Stimulated activated CD4-positive, alpha-beta T cell treated with anti-CD3 and anti-CD28 coated beads, Interleukin-1b, Interleukin-23, amount 100 ng/mL, for 1 hour (primary cell): ENCODE measurements at places on chromosomes 2 and 18.

DNA sequence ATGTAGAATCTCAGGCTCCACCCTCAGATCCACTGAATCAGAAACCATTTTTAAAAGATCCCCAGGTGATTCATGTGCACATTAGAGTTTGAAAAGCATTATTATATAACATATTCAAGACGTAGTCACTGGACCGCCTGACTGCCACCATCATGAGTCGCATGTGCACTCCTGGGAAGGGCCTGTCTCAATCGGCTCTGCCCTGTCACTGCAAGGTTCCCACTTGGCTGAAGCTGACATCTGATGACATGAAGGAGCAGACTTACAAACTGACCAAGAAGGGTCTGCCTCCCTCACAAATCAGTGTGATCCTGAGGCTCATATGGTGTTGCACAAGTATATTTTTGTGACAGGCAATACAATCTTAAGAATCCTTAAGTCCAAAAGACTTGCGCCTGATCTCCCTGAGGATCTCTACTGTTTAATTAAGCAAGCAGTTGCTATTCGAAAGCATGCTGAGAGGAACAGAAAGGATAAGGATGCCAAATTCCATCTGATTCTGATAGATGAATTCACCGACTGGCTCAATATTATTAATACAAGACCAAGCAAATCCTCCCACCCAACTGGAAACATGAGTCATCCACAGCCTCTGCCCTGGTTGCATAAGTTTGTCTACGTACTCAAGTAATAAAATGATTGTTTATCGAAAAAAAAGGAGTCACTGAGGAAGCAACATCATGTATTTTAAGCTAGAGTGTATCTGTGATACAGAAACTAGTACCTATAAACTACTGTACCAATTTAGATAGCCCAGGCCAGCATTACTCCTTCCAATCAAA, 26.2 kb downstream of the ATAD2B start:
- DNase-seq: no peak

DNA sequence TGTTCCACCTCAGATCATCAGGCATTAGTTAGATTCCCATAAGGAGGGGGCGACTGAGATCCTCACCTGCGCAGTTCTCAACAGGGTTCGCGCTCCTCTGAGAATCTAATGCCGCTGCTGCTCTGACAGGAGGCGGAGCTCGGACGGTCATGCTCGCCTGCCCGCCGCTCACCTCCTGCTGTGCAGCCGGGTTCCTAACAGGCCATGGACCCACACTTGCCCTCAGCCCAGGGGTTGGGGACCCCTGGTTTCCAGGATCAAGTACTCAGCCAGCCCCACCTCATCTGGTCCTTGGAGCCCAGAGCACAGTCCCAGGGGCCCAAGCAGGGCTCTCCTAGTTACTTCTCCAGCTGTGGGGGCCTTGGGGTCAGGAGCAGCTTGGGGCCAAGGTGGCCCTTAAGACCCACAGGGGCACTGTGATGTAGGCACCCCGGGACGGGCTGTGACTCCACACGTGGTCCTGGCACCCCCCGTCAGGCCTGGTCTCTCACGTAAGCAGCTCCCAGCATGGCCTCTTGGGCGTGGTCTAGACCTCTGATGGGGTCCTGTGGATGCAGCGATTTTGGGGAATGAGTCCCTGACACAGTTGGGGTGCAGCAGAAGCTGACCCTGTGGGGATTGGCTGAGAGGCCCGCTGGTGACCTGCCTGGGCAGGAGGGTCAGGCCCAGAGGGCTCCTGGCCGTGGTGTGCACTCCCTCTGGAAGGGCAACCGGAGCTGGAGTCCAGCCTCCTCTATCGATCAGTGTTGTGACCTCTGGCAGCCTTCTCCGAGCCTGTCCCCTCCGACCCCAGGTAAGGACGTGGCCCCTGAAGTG, 28.3 kb upstream of the OTOS start:
- DNase-seq: no peak

DNA sequence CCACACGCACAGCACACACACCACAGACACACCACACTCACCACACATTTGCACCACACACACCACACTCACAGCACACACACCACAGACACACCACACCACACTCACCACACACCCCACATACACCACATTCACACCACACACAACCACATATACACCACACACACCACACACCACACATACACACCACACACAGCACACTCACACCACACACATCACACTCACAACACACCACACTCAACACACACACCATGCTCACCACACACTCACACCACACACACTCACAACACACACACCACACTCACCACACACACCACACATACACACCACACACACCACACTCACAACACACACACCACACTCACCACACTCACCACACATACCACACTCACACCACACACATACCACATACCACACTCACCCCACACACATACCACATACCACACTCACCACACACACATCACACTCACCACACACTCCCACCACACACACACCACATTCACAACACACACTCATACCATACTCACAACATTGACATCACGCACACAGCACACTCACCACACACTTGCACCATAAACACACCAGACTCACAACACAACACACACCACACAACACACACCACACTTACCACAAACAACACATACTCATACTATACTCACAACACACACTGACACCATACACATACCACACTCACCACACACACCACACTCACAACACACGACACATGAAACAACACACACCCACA, 60.0 kb downstream of the SDC1 start:
- DNase-seq: no peak

DNA sequence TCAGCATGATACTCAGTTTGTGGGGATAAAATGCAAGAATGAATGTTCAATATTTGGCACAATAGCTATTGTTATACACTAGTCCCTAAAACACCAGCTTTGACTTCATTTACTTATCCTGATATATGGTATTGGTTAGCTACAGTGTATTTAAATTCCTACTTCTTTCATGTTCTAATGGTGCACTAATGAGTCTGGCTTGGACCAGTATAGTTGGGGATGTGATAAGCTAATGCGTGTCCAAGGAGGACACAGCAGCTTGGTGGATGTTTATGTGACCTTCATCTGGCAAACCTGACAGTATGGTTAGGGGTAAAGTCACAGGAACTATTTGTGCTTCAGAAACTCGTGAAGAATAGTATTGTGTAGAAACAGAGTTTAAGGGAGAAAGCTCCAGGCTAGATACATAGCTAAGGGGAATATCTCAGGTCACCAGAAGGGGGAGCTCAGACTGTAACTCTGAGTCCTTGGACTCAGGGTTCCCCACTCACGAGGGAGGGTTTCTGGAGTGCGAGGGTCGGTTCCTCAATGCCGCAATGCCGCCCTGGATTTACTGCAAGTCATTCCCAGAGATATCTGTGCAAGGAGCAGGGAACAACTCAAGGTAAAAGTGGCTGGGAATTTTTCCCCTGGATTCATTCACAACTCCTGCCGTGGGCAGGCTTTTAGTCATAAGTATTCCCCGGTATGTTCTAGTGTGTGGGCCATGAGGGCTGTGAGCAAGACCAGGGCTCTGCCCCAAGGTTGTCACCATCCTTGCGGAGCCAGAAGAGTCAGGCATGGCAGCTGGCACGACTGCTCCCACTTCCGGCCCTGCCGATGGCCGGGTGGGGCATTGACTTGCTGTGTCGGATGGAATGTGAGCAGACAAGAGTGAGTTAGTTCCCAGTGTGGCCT, 14.5 kb downstream of the IL1R2 start:
- no peak for DNase-seq

DNA sequence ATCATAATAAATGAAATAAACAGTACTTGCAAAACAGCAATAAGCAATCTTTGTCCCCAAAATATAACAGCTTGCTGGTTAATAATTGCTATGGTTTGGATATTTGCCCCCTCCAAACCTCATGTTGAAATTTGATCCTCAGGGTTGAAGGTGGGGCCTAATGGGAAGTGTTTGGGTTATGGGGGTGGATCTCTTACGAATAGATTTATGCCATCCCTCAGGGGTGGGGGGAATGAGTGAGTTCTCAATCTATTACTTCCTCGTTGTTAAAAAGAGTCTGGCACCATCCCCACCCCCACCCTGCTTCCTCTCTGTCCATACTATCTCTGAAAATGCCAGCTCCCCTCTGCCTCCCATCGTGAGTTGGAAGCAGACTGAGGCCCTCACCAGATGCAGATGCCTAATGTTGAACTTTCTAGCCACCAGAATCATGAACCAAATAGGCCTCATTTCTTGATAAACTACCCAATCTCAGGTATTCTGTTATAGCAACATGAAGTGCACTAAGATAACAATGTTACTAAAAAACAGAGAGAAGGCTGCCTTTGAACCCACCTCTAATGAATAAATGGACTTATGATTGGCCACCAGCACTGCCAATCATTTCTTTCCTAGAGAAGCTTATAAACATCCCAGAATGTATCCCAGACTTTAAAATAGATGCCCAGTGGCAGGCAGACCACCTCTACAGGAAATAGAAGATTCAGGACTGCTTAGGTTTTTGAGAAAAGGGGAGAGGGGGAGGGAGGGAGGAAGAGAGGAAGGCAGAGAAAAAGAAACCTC, 90.1 kb downstream of the ALPK2 start:
- no peak for DNase-seq

GRCh38 chr2:42138163-42139015, 30.8 kb upstream of the EML4 start:
- no peak for DNase-seq

DNA sequence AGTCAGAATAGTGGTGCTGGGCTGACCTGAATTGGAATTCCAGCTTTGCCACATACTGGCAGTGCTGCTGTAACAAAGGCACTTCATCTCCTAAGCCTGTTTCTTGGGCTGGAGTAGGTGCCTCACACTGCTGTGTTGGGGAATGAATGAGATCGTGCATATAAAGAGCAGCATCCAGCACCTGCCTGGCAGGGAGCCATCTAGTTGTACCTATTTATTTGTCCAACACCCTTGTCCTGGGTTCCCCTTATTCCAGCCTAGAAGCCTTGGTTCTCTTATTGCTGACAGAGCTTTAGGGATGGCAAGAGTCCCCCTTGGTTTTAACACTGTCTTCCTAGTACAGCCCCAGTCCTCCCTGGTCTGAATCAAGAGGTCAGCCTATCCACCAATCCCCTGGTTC, 275.3 kb upstream of the RAB12 start:
- no peak for DNase-seq

DNA sequence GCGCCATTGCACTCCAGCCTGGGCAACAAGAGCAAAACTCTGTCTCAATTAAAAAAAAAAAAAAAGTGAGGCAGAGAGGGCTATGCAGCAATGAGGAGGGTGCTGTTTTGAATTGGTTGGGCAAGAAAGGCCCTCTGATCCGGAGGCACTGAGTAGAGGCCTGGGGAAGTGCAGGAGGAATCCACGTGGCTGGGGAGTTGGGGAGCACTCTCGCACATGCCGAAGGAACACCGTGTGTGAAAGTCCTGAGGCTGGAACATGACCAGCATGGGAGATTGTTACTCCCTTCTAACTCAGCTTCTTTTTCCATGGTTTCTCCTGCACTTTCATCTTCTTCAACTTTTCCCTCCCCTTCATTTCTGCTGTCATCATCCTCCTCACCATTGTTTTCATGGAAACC, 347.9 kb upstream of the HS6ST1 start:
- no peak for DNase-seq

- DNase-seq: no peak
These were observed 41.9 kb downstream of the TACR1 start for GRCh38 chr2:75157435-75157834.

DNA sequence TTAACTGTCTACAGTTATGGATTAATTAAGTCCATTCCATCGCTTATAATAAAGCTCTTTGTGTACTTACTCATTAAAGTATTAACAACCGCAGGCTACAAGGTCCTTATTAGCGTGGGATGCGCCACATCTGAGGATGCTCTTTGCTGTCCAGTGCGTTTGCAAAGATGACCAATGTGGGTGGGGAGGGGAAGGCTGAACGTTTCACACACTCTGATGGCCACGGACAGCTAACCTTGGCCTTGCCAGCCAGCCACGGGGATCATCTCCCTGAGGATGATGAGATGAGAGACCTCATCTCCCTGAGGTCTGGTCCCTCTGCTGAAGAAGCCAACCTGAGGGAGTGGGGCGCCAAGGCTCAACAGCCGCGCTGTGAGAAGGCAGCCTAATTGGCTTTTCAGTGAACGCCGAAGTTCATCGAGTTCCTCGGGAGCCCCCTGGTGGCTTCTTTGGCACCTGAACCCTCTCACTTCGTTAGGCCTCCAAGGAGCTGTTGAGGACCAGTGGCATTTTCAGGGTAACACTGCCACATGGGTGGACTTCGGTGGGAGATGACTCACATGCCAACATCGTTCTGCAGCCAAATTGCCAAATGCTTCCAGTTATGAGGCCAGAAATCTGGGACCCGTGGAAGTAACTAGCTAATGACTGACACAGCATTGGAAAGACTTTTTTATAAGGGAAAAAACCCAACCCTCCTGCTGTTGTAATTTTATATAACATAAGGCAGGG, 69.3 kb upstream of the SEC11C start:
- DNase-seq: peak; percentile 38

DNA sequence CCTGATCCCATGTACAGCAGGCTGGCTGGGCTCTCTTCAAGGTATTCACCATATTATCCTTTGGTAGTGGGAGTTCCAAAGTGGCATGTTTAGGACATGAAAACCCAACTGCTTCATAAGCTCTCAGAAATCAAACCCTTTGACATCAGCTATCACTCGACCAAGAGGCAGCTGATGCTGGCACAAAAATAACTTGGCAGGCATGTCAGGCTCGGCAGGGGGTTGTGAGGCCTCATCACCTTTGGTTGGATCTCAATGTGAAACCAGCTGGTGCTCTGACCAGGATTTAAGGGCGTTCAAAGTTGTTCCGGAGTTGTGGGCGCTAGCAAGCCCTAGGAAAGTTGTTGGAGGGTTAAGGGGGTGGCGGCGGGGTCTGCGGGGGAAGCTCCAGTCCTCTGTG, 171.9 kb downstream of the FHOD3 start:
- no peak for DNase-seq

- no peak for DNase-seq
These were observed 906.0 kb upstream of the CHAC2 start for GRCh38 chr2:52861596-52861995.

GRCh38 chr2:167572883-167573619, 674.3 kb downstream of the STK39 start:
- DNase-seq: no peak

GRCh38 chr2:68862889-68863288, 8.3 kb downstream of the BMP10 start:
- no peak for DNase-seq

GRCh38 chr2:216554755-216555154, 56.1 kb downstream of the RPL37A start:
- DNase-seq: no peak

- DNase-seq: no peak
These were observed 62.1 kb upstream of the SMIM21 start for GRCh38 chr18:75489493-75490190.

GRCh38 chr2:145593280-145593679, 1073.4 kb upstream of the ZEB2 start:
- DNase-seq: no peak

- no peak for DNase-seq
These were observed 43.8 kb downstream of the CYBRD1 start for GRCh38 chr2:171566057-171566456.
